Kidney (tissue), 22 donors: ENCODE measurements at places on chromosomes 7 and 10.

GRCh38 chr10:109988212-109988596, 19.6 kb upstream of the ADD3 start:
- DNase-seq, result no peak

DNA sequence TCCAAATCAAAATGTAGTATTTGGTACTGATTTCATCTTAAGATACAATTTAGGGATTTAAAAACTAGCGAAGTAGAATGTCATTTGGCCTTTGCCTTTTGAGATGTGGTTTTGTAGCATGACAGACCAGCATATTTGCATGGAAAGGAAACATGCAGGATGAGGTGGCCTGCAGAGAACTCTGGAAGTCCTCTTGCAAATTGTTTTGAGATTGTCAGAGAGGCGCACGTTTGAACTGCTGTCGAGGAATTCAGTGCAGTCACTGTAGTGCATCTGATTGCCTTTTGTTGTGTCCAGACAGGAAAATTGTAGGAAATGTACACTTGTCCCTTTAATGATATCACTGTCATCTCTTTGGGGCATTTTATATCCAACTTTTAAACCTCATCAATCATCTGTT, 136.7 kb downstream of the CELF2 start:
- no peak for DNase-seq

DNA sequence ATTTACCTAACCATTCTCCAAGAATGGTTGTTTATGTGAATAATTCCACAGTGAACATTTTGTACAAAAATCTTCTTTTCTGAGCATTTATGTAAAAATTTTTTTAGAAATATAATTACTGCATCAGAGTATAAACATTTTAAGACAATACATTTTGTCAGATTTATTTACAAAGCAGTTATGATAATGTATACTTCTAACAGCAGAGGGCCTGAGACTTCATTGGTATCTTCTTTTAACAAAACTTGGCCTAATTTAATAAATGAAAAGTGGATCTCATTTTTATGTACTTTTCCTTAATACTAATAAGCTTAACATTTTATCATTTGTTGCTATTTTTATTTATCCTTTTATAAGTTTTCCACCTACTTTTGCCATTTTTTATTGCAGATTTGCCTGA, 69.4 kb downstream of the HECTD2 start:
- DNase-seq, result no peak

DNA sequence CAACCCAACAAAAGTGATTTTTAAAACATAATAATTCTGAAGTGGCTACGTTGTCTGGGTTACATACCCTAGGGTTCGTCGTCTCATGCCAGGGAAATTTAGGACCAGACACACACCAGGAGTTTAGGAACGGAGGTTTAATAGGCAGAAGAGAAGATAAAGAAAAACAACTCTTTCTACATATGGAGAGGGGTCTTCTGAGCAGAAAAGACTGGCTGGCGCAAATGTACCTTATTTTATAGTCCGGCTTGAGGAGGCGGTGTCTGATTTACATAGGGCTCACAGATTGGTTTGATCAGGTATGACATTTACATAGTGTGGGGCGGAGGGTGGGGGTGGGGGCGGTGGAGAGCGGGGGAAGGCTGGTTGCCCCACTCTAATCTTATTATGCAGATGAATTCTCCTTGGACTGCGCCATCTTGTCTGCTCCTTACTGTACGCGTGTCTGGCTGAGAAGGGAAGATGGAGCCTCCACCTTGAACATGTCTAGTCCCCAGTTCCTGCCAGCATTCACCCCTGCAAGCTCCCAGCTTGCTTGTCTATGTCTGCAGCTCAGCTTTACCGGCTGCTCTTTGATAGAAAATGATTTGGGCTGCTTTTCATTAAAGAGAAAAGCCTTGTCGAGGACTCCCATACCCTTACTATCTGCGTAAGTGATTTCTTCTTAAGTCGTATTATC, 98.7 kb downstream of the RALA start:
- DNase-seq, result no peak

DNA sequence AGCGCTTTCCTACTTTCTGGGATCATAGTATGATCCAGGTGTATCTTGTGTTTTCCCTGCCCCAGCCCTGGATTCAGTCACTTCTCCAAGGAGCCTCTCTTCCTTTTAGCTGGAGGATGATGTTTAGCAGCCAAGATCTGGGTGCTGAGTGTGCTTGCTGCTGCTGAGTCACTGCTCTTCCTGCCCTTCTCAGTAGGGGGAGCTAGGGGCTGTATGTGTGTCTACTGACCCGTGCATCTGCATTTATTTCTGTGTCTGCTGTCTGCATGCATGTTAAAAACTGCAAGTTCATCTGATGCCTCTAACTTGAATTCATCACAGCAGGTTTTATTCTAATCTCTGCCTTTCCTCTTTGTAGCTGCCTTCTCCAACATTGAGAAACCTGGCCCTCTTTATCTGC, 31.6 kb downstream of the MGMT start:
- DNase-seq, result no peak

DNA sequence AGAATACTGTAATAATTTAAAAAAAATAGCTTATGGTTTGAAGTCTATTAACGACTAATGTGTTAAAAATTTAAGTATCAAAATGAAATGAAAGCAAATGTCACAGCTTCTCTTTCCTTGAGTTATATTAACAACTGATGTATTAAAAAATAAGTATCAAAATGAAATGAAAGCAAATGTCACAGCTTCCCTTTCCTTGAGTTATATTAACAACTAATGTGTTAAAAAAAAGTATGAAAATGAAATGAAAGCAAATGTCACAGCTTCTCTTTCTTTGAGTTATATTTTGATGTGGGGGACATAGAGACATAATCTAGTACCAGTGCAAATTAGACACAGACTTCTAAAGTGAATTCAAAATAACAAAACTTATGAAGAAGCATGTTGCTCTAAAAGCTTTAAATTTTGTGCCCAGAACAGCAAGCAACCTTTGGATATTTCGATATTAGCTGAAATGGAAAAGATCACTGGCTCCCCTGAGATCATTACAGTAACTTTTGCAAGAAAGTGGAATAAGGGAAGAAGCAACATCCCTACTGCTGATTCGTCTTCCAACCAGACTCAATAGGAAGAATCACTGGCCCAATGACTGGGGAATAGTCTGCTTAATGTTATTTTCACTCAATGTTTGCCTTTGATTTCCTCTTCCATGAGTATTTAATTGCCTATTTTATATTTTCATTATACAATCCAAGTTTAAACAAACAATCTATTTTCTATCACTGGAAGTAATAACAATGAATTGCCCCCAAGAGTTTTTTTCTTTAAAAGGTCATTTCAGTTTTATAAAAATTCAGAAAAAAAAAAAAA, 8.0 kb downstream of the SKAP2 start:
- DNase-seq, result no peak

DNA sequence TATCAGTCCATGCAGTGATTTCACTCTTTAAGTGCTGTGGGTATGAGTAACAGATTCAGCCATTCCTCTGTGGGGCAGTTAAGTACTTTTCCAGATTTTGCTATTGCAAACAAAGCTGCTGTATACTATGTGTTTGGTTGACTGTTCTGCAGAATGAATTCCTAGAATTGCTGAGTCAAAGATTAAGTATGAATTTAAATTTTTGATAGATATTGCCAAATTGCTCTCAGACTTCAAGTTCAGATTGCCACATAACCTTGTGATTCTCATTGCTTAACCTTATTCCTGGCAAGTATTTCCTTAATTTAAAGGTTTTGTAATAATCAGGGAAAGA, 21.6 kb upstream of the SAR1A start:
- DNase-seq, result peak; percentile 27

DNA sequence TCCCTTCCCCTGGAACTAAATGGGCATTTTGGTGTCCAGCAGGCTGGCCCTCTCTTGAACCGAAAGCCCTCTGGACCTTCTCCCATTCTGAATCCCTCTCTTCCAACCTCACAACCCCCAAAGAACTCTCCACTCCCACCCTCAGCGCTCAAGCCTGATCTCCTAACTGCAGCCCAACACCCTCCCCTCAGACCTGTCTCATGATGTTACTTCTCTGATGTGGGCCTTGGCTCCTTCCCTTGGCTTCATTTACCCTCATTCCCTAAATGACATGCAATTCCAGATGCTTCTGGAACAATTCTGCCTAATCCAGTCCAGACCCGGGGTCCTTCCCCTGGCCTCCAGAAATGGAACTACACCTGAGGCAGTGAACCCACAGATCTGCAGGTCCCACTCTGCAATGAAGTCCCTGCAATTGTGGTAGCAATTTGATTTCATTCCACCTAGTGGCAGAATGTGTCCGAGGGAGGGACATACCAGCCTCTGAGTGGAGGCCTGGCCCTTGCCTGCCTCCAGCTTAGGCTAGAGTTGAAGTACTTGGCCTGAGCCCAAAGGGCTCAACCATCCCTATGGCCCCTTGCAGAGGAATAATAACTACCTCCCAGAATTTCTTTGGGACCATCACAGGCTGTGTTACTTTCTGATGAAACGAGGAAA, 4.1 kb upstream of the CEP41 start:
- DNase-seq, result no peak

GRCh38 chr10:79149662-79150443, 81.1 kb downstream of the ZMIZ1 start:
- DNase-seq, result peak; percentile 96

GRCh38 chr7:1201916-1202315, 30.8 kb upstream of the UNCX start:
- DNase-seq, result no peak

DNA sequence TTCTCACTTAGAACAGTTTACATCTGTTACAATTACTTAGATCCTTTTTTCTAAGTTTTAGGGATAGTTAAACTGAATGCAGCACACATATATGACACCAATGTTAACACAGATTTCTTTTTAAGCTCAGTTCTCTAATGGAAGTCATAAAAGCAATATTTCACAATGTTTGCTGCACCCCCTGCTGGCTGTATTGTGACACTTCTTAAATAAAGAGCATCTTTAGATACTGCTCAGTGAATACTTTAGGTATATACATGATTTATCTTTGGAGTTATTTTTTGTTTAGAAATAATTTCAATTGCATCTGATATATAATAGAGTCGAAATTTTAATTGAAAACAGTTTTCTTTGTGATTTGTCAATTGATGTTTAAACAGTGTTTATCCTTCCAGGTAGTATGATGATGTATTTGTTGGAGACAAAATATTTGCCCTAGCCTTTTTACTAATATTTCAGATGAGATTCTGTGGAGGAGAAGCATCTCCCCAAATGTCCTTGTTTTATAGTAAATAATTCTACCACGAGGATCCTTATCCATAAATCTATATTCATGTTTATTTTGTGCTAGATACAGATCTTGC, 174.4 kb downstream of the ST7 start:
- peak; percentile 83 for DNase-seq

- DNase-seq, result no peak
Observed at GRCh38 chr7:371119-371778, 81.3 kb downstream of the FOXL3 start.

GRCh38 chr10:108852211-108852610, 1071.1 kb downstream of the XPNPEP1 start:
- no peak for DNase-seq

- DNase-seq, result no peak
Observed at GRCh38 chr7:37320140-37320847, 128.4 kb downstream of the ELMO1 start.

DNA sequence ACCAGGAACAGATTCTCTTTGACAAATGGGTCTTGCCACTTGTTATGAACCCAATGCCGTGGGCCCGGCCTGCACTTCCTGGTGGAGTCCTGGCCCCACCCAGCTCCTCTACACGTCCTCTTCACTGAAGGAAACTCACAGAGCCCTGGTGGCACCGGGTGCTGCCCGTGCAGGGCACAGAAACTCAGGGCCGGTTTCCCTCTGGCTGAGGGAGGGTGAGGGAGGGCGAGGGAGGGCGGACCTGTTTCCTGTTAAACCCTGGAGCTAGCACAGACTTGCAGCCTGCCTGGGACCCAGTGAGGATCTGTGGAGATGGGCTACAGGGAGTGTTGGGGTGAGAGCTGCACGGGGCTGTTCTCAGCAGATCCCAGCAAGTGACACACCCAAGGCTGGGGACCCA, 596.3 kb downstream of the PTPRN2 start:
- no peak for DNase-seq

- no peak for DNase-seq
Observed at GRCh38 chr10:111973306-111973705, 210.3 kb downstream of the GPAM start.

DNA sequence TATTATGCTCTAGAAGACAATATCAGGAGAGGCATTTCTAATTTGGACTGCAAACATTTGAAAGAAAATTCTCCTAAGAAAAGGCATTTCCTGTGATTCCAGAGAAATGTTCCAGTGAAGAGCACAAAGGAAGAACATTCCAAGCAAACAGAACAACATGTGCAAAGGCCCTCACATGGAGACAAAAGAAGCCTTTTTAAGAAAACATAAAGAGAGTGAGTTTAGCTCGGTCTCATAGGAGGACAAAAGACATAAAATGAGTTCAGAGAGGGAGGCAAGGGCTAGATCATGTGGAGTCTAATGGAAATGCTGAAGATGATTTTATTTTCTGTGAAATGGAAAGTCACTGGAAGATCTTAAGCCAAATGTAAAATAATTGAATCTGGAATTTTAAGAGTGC, 269.8 kb upstream of the HGF start:
- DNase-seq, result no peak

- no peak for DNase-seq
Observed at GRCh38 chr7:139585042-139585441, 61.6 kb downstream of the CLEC2L start.

DNA sequence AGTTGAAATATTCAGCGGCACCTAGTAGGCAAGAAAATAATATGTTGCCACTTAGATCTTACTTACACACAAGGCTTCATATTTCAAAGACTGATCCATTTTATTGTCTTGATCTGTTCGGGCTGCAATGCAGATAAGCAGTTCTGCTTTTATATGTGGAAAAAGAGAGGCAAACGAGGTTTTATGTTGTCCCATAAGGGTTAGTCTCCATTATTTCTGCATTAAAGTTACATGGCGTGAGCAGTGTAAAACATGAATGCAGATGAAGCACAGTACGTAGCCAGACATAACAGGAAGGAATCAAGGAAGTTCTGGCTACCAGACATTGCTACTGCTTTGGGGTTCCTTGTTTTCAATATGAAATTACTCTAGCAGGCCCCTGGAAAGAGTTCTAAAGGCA, 224.8 kb downstream of the BBS9 start:
- no peak for DNase-seq

GRCh38 chr7:28862595-28863272, 95.4 kb downstream of the TRIL start:
- no peak for DNase-seq

DNA sequence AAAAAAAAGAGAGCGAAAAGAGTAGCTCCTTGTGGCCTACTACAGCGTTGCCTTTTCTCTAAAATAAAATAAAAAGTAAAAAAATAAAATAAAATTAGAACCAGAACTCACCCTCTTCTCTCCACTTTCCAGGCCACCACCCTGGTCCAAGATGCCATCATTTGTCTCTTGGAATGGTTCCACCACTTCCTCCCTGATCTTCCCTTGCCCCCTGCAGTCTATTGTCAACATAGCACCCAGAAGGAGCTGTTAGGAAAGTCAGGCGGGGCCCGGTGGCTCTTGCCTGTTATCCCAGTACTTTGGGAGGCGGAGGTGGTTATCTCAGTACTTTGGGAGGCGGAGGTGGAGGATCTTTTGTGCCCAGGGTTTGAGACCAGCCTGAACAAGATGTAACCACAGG, 7.6 kb upstream of the GRID2IP start:
- peak; percentile 58 for DNase-seq

GRCh38 chr10:3002304-3002703, 65.0 kb upstream of the PFKP start:
- no peak for DNase-seq
